Stromal cell of bone marrow (primary cell): ENCODE measurements at places on chromosomes 3 and 15.

- no peak for DNase-seq
Measured at GRCh38 chr3:197559651-197560050, 3.9 kb upstream of the BDH1 start.

DNA sequence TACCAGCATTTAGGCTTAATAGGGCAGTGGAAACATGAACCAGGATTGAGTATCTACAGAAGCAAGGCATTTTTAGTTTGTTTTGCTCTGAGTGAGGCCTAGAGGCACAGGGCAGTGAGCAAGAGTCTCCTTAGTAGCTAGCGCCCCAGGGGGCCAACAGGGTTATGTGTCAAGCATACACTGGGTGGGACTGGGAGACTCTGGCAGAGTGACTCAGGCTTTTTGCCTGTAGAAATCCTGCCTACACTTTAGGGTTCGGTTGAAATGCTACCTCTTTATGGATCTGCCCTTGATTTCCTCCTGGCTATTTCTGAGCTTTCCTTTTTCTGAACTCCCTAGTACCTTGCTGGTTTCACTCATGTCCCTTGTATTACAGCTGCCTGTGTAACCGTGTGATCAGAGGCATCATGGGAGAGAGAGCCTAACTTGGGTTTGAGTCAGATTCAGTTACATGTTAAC, 72.2 kb downstream of the TOP2B start:
- DNase-seq, result peak; percentile 80

DNA sequence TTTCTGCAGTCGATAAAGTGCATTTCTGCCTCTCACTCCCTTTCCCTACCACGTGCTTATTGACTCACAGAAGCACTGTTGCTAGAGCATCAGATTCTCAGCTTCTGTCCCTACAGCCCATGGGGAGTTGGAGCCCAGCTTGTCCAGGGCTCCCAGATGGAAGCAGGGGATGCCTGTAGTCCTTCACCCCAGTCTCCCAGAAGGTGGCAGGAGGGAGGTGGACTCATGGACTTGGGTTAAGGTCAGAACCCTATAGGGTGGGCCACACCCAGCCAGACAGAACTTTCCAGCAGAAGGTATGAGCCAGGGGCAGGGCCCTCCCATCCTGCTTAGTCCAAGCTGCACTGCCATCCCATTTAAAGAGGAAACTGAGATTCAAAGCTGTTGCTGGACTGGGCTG, 33.1 kb upstream of the SEMA3F start:
- DNase-seq, result no peak

- no peak for DNase-seq
Measured at GRCh38 chr15:82072926-82073537, 27.2 kb upstream of the MEX3B start.

GRCh38 chr3:2024713-2025112, 74.0 kb upstream of the CNTN4 start:
- DNase-seq, result no peak

DNA sequence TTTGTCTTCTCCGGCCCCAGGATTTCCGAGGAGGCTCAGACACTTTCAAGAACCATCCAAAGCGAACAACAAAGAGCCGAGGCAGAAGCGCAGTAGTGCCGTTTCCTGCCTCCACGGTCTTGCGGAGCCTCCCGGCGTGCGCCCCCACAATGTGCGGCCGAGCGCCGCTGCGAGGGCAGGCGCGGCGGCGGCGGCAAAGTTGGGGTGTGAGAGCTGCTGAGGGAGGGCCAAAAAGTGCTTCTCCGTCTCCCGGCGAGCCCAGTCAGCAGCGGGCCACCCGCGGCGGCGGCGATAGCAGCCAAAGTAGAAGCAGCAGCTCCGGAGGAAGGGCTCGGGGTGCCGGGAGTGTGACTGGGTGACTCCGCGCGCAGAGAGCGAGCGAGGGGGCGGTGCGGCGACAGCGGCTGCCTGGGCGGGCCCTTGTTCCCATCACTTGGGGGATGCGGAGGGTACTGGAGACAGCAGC, 749.1 kb downstream of the ROBO1 start:
- DNase-seq, result peak; percentile 48

- DNase-seq, result no peak
Measured at GRCh38 chr3:143529798-143530197, 318.5 kb downstream of the SLC9A9 start.

GRCh38 chr3:177596248-177596815, 399.1 kb upstream of the TBL1XR1 start:
- no peak for DNase-seq

DNA sequence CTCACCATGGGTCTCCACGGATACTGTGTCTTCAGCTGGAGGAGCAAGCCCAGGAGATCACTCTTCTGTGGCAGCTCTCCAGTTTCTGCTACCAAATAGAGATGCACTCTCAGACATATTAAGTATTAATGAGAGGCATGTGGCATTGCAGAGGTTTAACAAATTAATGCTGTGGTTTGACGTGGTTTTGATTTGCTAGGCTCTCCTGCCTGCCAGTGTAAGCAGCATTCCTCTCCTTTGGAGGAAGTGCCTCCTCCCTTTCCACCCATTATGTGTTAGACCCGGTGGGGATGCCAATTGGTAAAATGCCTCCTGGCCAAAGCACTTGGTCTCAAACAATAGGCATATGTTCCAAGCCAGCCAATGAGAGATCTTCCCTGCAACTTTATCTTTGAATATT, 124.8 kb downstream of the MYLK start:
- DNase-seq, result no peak

GRCh38 chr3:9161298-9161697, 88.1 kb downstream of the SRGAP3 start:
- DNase-seq, result no peak

GRCh38 chr3:186035277-186035676, 73.6 kb downstream of the ETV5 start:
- peak; percentile 6 for DNase-seq

DNA sequence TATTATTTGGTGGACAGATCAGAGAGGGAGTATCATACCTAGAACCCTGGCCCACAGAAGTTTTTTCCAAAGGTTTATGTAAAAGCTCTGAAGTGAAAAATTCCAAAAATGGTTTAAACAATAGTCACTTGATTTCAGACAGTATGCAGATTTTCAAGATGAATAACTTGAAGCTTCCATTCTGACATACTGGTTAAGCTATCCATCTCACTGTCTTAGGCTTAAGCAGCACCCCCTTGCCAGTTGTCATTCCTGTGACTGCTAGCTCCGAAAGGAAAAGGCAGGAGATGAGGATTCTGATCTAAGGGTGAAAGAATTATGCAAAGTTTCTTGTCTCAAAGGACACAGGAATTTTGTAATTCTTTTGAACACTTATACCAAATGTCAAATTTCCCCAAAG, 337.5 kb upstream of the THBS1 start:
- no peak for DNase-seq

GRCh38 chr3:194637066-194637465, 3.8 kb upstream of the TMEM44 start:
- no peak for DNase-seq

DNA sequence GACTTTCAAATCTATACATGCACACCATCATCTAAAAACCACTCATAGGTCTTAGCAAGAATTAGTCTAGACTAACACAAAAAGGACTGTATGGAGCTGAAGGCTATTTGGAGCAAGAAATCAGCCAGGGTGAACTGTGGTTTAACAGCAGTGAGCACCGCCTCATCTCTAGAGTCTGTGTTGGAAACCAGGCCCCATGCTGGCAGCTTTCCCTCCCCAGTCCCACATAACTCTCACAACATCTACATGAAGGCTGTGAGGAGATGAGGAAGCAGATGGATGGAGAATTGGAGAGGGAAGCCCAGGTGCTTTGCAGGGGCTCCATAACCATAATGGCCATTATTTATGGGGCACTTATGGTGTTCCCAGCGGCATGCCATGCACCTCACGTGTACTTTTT, 133.2 kb upstream of the TOPAZ1 start:
- no peak for DNase-seq

GRCh38 chr3:129603561-129603942, 2.9 kb downstream of the PLXND1 start:
- DNase-seq, result no peak

DNA sequence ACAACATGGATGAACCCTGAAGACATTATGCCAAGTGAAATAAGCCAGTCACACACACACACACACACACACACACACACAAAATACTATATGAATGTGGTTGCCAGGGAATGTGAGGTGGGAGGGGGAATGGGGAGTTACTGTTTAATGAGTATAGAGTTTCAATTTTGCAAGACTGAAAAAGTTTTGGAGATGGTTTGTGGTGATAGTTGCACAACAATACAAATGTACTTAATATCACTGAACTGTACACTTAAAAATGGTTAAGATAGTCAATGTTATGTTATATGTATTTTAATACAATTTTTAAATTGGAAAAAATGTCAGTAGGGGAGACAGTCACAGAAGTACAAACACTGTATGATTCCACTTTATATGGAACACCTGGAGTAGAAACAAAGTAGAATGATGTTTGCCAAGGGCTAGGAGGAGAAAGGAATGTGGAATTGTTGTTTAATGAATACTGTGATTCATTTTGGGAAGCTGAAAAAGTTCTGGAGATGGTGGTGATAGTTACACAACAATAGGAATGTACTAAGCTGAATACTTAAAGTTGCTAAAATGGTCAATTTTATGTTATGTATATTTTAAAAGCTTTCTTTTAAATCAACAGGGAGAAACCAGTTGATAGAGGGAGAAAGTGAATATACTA, 76.6 kb downstream of the RPL39L start:
- peak; percentile 54 for DNase-seq

DNA sequence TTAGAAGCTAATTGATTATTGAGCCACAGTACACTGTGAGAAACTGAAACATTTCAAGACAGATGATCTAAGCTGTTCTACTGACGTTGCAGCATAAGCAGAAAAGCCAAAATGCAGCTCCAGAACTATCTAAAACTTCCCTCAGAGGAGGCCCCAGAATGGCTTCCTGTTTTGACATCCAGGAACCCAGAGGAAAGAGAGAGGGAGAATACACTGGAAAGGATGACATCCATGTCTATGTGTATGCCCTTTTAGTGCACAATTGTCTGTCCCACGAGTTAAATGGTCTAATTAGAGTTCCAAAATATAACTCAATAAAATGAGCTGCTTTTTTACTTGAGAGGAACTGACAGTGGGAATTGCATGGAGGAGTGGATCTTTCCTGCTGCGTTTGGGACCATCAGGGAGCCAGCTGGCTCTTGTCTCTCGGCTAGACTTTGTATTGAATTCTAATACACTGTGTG, 688.1 kb downstream of the ZNF385D start:
- DNase-seq, result no peak

DNA sequence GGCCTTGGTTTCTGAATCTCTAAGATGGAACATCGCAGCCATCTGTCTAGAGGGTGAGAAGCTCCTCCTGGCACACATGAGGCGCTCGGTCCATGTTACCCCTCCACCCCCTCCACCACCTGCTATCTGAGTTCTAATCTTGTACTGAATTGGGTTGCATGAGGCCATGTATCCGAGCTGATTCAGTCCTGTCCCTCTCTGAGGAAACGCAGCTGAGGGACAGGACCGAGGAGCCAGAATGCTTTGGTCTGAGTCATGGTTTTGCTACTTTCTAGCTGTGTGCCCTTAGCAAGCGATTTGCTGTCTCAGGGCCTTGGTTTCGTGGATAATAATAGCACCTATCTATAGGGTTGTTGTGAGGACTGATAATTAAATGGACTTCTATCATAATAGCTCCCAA, 87.8 kb upstream of the SEC13 start:
- no peak for DNase-seq

- DNase-seq, result no peak
Measured at GRCh38 chr3:38265604-38266307, at the start of gene SLC22A13. Gene SLC22A13 (plus strand): TSS chr3:38265812. CDS start chr3:38265861, 49 bp downstream.

DNA sequence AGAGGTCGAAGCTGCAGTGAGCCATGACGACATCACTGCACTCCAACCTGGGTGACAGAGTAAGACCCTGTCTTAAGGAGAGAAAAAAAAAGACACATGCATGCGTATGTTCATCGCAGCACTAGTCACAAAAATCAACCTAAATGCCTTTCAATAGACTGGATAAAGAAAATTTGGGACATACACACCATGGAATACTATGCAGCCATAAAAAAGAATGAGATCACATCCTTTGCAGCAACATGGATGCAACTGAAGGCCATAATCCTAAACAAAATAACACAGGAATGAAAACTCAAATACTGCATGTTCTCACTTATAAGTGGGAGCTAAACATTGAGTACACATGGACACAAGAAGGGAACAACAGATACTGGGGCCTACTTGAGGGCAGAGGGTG, 53.1 kb downstream of the FSIP1 start:
- no peak for DNase-seq

- DNase-seq, result no peak
Measured at GRCh38 chr3:128725547-128726022, 398 bp upstream of the RAB7A start.

DNA sequence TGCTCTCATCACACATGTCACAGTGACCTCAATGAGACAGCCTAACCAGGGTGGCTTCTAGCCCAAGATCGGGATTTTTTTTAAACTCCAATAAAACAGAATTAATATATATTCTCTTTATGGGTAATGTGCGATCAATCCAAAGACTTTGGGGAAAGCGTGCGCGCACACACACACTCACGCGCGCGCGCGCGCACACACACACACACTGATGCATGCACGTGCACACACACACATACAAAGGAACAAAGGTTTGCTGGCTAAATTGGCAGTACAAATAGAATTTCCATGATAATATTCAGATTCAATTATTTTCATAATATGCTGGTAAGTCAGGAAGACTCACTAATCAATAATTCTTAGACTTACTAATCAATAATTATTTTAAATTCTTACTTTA, 19.3 kb downstream of the IL17RD start:
- DNase-seq, result no peak

GRCh38 chr3:161443921-161444693, 52.5 kb upstream of the OTOL1 start:
- no peak for DNase-seq

DNA sequence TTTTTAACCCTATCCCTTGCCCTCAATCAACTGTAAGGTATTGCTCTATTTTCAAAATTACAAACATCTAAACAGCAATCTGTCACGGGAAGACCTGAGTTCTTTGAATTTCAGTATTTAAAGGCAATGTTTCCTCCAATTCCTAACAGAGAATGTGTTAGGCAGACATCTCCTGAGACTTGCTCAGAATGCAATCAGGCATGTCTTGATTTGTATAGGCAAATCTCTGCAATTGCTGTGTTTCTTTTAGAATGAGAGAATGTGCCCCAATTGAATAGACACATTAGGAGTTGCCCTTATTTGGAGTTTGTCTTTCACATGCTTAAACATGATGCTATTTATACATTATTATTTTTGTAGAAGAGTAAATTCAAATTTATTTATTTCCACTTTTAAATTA, 205.6 kb downstream of the CADM2 start:
- DNase-seq, result no peak

DNA sequence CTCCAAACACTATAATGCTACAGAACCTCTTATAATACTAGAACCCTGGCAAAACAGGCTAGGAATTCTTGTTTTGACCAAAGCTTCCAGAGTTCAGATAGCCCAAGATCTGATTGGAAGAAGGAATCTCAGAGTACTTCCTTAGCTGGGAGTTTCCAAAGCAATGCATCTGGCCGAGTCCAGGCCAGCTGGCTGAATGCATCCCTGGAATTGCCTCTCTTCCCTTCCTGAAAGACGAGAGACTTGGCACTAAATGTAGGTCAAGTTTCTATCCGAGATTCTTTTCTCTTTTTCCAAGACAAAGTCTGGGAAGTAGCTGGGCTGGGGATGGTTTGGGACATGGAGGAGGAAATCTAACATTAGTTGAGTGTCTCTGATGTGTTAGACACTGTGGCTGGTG, 68.7 kb upstream of the ADPGK start:
- DNase-seq, result no peak

GRCh38 chr3:187922704-187923416, 177.6 kb upstream of the BCL6 start:
- no peak for DNase-seq
